ENCODE measurements at places on chromosomes 12 and 14.

GRCh38 chr12:89653-90052 lies 23.1 kb downstream of the IQSEC3 start:
- ATAC-seq, result no peak

DNA sequence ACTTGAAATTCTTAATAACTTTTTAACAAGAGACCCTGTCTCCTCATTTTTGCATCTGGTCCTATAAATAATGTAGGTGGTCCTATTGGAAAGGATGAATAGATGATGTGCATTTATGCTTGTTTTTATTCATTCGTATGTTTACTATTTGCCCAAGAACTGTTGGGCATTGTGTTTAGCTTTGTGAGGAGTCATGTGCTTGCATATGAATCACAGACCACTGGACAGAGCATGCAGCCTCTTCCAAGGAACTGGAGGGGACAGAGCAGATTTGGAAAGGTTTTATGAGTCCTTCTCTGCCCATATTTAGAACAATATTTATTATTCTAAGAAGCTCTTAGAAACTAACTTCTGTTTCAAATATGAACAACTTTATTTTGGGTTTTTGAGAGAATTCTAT lies 414.0 kb downstream of the SOX5 start:
- no peak for ATAC-seq

DNA sequence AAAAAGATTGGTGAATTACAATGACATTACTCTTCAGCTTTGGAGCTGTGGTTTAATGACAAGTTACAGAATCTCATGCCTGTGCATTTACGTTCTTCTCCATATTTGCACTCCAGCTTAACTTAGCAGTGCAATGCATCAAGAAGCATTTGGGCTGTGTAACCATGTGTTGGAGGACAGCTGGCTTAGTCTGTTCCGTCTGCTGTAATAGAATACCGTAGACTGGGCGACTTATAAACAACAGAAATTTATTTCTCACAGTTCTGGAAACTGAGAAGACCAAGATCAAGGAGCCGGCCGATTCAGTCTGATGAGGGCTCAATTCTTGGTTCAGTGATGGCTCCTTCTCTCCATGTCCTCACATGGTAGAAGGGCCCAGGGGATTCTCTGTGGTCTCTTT lies 943.5 kb downstream of the BCL11B start:
- ATAC-seq, result no peak

DNA sequence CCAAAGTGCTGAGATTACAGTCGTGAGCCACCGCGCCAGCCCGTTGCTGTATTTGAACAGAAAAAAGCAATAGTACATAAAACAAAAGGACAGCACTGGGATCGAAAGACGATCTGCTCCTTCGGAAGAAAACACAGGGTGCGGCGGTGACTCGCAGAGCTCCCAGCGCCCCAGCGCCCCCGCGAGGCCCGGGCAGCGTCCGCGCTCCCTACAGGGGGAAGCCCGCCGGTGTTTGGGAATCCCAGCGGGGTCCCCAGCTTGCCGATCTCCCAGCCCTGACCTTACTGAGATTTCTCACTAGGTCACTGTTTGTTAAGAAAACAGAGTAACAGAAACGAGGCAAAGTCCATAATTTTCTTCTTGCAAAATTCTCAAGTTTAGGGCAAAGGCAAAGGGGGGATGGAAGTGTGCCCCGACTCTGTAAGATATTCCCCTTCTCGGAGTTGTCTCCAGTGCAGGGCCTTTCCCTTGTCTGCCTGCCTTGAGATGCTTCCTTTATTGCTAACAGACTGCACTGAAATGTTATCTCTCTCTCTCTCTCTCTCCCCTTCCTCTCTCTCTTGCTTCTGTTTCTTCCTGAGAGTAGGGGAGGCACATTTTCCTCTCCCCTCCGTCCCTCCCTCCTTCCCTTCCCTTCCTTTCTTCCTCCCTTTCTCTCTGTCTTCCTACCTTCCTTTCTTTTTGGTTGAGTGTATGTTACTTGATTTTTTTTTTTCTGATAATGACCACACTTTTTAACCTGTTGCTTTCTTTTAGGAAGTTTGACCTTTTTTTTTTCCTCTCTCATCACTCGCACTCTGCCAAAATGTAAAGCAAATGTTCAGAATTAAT lies 91.9 kb downstream of the TMEM30B start:
- ATAC-seq, result peak; percentile 56

DNA sequence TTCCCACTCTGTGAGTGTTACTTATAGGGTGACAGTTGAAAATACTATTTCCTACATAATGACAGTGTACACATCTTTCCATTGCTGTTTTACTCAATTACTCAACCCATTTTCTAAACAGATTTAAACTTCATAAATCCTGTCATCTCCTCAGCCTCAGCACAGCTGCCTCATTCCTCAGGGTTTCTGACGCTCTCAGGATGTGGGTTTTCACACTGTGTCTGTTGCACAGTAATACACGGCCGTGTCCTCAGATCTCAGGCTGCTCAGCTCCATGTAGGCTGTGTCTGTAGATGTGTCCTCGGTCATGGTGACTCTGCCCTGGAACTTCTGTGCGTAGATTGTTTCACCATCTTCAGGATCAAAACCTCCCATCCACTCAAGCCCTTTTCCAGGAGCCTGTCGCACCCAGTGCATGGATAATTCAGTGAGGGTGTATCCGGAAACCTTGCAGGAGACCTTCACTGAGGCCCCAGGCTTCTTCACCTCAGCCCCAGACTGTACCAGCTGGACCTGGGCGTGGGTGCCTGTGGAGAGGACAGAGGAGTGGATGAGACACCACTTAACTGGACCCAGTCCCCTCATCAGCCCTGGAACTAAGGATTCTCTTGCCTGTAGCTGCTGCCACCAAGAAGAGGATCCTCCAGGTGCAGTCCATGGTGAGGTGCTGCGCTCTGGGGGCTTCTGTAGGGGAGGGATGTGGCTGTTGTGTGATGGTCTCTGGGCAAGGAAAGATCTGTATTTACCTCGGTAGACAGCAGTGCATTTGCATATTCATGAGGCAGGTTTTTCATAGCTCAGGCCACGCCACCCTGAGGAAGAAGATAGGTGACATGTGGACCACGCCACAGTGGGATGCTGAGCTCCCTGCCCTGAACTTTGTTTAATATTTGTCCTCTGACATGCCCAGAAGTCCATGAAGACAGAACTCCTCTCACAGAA lies 750.2 kb downstream of the TMEM121 start:
- no peak for ATAC-seq

DNA sequence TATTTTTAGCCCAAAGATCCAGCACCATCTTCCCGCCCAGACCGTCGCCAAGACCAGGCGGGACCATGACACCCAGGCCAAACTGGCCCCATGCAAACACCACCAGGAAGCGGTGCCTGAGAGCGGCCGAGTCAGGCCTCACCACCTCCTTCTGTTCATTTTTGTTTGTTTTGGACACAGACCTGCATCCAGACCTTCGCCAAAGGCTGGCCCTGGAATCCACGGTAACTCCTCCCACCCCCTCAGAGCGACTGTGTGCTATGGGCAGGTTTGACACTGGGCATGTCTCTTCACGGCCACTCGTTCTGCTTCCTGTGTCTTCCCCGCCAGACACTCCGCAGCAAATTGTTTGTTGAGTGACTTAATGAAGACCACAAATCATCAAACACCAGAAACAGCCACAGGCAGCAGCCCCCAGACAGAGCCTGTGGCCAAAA lies 47.1 kb downstream of the NCOR2 start:
- no peak for ATAC-seq

DNA sequence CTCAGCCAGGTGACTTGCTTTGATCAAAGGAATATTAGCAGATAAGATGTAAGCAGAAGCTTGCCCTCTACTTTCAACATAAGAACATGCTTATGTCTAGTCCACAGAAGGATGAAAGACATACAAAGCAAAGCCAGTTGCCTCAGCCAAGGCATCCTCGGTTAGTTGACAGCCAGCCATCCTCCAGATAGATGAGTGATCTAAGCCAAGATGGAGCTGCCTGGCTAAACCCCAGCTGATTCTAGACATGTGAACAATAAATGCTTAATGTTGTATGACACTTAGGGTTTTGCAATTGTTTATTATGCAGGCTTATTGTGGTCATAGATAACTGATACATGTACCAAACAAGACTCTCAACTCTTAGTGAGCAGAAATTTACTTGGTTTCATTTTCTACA lies 157.6 kb upstream of the TMTC2 start:
- no peak for ATAC-seq

DNA sequence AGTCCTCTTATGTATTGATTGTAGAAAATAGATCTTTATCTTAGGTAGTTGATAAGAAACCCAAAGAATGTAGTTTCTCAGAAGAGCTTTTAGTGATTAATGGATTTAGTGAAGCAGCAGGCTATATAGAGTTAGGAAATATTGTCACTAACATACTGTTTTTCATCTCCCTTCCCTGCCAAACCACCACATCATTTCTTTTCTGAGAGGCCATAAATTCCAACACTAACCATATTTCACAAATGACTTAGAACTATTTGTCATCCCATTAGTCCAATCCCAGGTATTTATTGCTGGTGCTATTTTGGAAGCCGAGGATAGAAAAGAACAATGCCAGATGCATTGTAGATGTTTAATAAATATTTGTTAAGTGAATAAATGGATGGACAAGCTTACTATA lies 185.7 kb downstream of the KICS2 start:
- ATAC-seq, result no peak

DNA sequence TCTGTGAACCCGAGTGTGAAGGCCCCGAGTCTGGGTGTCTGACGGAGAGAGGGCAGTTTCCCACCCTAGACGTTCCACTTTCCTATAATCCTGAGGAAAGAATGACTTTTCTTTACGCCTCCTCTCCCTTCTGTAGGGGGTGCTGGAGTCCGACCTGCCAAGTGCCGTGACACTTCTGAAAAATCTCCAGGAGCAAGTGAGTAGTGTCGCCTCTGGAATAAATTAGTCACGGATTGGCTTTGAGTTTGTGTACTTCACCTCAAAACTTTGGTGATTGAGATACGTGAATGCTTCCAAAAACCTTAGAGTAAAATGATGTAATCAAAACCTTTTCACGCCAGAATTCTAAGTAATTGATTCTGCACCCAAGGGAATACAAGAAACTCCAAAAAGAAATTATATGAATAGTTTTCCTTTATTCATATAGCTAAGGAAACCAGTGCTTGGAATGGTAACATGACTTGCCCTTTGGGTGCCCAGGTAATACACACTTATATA lies 452 bp downstream of the NGDN start:
- ATAC-seq, result peak; percentile 17

Measured in esophagus mucosa (tissue), 1 donor.